ENCODE measurements at places on chromosomes 12 and 14.

- DNase-seq = no peak
Observed at GRCh38 chr12:81533054-81533453, 226.1 kb downstream of the PPFIA2 start.

GRCh38 chr12:15839682-15840081 is 42.5 kb upstream of the STRAP start:
- DNase-seq = no peak

DNA sequence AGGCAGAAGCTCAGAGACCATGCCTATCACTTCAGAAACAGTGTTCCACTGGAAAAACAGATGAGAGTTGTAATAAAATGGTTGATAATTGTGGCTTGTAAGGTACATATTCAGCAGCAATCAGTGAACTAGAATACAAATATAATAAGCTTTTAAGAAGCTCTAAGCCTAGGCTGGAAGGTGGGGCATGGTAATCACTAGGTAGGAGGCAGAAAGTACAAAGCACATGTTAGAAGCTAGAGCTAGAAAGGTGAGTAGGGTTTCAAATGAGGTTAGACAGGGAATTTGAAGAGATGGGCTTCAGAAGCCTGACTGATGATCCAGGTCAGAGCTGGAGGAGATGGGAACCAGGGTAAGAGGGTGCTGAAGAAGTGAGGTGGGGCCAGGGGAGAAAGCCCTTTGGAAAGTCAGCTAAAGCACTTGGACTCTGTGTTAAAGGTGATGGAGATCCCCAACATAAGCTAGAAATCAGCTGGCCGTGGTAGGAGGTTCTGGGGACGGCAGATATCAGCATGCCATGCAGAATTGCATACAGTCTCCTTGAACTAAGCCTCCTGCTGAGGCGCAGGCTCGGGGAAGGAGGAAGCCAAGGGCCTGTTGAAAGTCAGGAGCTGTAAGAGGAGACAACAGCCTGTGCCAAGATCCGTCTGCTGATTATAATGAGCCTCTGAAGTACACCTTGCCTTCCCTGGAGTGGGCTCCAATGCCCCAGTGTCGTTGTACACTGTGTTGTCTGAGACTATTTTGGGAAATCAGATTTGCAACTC is 659.4 kb downstream of the BCL11B start:
- no peak for DNase-seq

DNA sequence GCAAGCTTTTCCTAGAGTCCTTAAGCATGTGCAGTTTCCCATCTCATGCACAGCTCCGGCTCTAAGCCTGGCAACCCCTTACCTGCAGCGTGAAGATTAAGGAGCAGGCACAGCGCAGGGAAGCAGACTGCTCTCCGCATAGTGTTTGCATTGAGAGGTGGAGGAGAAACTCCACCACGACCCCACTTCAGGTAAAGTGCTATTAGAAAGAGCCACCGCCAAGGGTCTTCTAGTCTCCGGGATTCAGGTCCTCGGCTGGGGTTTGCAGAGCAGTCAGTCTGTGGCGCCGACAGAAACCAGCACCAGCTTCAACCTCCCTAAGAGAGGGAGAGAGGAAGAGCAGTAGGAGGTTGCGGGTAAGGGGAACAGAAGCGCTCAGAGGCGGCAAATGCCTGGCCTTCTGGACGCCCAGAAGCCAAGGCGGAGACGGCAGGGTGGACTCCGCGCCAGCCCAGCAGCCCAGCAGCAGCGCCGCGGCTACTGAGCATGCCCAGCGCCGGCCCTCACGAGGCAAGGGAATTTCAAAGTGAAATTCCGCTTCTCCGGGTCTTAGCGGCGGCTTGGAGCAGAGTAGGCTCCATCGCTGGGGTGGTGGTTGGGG is at the start of gene PTPRR:
PTPRR (minus strand) TSS at position 488 of the 601 bp plus-strand sequence; CDS start at position 140, 348 bp downstream.
- DNase-seq = no peak

DNA sequence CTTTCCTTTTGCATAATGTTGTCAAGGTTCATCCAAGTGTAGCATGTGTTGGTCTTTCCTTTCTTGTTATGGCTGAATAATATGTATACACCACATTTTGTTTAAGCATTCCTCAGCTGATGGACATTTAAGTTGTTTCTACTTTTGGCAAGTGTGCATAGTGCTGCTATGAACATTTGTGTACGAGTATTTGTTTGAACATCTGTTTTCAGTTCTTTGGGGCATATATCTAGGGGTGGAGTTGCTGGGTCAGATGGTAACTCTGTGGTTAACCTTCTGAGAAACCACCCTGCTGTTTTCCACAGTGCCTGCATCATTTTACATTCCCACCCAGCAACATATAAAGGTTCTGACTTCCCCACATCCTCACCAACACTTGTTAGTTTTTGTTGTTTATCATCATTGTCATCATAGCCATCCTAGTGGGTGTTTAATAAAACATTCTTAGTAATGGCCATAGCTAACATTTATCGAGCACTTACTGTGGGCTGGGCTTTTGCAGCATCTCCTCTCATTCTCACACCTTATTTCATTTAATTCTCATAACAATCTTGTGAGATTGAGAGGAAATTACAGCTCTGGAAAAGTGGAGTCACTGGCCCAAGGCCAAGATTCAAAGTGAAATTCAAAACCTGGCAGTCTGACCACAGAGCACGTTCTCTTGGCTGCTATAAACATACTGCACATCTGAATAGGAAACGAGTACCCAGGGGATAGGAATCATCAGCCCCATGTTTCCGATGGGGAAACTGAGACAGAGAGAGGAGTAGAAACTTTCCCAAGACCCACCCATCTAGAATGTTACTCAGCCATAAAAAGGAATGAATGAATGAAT is 193.6 kb downstream of the KSR2 start:
- DNase-seq = no peak

GRCh38 chr12:6695313-6696045 is 5.1 kb downstream of the PIANP start:
- no peak for DNase-seq
